Sciatic nerve (tissue), 2 donors: ENCODE measurements at places on chromosomes 2 and 18. TPM values are rescaled to one million over a fixed set of nuclear protein-coding genes. Genes with fewer than 3 reads are reported as not detected.

Gene G6PC2
- total RNA-seq = not detected

Gene UPP2
- total RNA-seq = not detected

Gene PEX13
- 22.6 TPM for total RNA-seq

Gene LYPD6B
- not detected for total RNA-seq

Gene DSG4
- total RNA-seq = not detected

Gene ITPRIPL1
- 2.8 TPM for total RNA-seq

Gene BCL2
- total RNA-seq = 47.3 TPM

GRCh38 chr2:232419245-232420072 is 12.8 kb downstream of the ALPG start:
- DNase-seq = peak; percentile 25

DNA sequence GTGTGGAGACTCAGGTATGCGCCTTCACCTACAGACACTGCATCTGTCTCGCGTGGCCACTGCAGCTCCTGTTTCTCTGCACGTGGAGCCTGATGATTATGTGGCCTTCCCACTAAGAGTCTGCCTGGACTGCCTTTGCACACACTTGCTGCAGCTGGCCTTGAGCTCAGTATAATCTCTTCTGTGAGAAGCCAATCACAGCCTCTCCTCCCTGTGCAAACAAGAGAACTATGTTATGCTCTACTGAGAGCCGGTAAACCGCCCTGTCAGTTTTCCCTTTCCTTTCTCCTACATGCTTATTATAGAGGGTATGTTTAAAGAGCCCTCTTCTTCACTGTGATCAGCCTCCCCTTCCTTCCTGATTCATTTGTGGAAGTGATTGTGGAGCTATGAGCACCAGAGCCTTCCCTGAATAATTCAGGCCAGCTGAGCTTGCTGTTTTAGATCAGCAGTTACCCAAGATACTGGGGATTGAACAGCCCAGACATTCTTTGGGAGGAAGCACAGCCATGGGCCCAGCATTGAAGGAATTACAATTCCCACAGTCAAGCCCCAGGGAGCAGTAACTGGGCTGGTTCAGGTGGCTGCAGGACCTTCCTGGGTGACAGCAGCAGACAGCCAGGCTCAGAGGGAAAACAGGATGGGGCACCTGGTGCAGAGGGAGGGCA is 3.7 kb upstream of the TGFA start:
- DNase-seq = no peak

DNA sequence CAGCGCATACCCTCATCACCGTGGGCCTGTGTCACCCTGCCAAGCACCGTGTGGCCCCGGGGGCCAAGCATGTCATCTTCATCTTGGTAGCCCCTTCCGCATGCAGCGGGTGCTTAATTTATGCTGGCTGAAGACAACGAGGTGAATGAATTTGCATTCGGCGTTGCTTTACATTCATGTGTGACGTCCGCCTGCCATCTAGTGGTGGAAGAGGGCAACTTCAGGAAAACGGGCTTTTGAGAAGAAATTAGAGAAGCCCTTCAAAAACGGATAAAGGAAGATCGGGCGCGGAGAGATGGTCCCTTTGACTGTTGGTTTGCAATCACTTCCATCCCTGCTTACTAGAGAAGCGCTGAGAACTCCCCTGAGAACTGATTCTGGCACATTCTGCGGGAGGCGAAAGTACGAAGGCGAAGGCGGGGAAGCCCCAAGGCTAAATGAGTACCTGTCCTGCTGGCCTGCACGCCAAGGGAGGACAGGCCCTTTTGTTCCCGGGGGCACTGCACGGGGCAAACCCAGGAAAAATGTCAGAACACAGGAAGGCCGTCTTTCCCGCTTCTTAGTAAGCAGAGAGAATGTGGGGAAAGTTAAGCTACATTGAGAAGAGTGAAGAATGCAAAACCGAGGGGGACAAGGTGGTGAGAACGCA is 145.9 kb downstream of the ZNF516 start:
- DNase-seq = peak; percentile 80

GRCh38 chr2:164905307-164905706 is 50.0 kb downstream of the SLC38A11 start:
- DNase-seq = no peak

DNA sequence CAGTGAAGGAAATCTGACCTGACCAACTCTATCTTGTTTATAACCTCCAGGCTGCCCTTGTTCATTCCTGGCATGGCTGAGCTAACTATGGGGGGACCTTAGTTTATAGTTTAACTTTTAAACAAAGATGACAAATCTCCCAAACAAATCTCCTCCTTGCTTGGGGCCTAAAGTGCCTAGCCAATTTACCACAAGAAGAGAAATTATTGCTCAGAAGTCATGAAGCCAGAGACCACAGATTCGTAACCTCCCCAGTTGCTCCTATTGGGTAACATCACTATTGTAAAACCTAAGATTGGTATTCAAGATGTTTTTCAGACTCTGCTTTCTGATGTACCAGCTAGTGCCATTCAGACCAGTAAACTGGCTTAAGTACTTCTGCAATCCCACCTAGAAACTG is 649.4 kb upstream of the SLC8A1 start:
- DNase-seq = no peak

GRCh38 chr2:170436077-170436943 is 258.4 kb downstream of the MYO3B start:
- DNase-seq = no peak

GRCh38 chr2:213537579-213537978 is 253.3 kb downstream of the SPAG16 start:
- no peak for DNase-seq

GRCh38 chr2:115285416-115285815 is 843.0 kb downstream of the DPP10 start:
- no peak for DNase-seq

DNA sequence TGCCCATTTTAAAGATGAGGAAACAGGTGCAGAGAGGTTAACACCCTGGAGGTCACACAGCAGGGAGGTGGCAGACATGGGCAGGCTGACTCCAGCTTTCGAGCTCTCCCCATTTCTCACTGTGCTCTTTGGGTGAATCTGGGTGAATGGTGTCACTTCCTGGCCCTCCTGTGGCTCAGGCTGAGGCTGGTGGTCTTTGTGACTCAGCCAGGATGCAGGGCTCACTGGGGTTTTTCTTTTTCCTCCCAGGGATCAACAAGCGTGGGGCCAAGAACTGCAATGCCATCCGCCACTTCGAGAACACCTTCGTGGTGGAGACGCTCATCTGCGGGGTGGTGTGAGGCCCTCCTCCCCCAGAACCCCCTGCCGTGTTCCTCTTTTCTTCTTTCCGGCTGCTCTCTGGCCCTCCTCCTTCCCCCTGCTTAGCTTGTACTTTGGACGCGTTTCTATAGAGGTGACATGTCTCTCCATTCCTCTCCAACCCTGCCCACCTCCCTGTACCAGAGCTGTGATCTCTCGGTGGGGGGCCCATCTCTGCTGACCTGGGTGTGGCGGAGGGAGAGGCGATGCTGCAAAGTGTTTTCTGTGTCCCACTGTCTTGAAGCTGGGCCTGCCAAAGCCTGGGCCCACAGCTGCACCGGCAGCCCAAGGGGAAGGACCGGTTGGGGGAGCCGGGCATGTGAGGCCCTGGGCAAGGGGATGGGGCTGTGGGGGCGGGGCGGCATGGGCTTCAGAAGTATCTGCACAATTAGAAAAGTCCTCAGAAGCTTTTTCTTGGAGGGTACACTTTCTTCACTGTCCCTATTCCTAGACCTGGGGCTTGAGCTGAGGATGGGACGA is 13.2 kb downstream of the ITM2C start:
- peak; percentile 55 for DNase-seq

DNA sequence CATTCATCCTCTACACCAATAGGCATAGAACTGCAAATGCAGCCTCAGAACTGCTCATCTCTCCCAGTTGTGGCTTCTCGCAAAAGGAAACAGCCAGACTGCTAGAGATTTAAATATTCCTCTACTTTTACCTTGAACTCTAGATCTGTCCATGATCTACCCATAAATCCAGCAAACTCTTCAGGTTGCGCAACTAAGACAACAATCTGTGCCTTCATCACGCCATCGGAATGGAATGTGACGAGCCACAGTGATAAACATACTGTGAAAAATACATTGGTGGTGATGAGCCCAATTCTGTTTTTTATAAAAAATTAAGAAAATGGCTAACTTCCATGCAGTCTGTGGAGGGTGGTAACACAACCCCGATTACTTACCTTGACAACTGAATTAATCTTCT is 626.7 kb downstream of the LRRTM4 start:
- DNase-seq = no peak

DNA sequence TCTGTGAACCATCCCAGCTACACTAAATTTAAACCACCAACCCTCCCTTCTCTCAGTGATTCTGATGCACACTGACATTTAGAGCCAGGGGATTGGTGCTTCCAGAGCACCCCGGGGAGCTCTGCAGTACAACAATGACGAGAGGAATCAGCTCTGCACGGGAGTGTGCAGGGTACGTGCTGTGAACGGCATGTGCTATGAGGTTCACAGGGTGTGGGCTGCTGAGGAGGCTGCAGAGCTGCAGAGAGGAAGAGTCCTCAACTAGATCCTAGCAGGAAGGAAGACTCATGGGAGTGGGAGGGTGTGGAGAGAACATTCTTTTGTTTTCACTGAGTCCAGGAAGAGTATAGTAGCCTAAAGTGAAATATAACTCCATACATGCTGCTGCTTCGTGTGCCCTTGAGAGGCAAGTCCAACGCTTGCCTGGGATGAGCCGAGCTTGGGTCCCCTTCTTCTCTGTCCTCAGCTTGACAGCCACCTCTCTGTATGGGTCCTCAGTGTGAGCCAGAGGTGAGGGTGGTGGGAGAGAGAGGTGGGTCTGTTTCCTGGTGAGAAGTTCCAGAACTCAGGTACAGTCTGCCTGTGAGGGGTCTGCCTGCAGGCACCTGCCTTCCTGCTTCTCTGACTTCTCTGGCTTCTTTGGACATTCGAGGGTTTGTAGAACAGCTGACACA is 118.8 kb downstream of the CTIF start:
- DNase-seq = no peak

DNA sequence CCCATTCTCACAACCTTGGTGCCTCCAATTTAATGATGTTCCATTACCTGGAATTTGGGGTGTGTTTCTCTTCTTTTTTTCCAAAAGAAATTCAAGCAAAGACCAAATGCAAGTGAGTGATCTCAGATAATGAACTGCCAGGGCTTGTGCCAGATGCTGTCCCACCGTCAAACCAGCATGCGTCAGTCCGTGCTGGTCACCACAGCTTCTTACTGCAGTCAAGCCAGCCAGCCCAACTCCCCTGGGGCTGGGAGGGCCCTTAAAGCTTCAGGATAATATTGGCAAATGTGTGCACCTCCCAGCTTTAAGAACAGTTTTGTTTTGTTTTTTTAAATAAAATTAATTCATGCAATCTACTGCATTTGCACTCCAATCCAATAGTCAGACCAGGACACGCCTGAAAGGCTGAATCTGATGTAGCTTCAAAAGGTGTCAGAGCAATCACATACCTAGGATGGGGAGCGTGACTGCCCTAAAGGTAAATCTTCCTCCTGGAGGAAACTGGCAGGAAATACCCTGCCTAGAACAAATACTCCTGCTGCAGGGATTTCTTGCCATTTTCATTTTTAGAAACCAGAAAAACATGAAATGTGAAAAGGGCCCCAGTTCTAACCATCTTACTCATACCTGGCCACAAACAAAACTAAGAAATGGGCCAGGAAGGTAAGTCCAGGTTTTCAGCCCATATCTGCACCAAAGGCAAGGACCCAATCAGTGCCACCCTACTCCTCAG is 26.8 kb upstream of the SP3 start:
- no peak for DNase-seq

GRCh38 chr18:10723496-10723895 is 197.7 kb downstream of the NAPG start:
- no peak for DNase-seq

DNA sequence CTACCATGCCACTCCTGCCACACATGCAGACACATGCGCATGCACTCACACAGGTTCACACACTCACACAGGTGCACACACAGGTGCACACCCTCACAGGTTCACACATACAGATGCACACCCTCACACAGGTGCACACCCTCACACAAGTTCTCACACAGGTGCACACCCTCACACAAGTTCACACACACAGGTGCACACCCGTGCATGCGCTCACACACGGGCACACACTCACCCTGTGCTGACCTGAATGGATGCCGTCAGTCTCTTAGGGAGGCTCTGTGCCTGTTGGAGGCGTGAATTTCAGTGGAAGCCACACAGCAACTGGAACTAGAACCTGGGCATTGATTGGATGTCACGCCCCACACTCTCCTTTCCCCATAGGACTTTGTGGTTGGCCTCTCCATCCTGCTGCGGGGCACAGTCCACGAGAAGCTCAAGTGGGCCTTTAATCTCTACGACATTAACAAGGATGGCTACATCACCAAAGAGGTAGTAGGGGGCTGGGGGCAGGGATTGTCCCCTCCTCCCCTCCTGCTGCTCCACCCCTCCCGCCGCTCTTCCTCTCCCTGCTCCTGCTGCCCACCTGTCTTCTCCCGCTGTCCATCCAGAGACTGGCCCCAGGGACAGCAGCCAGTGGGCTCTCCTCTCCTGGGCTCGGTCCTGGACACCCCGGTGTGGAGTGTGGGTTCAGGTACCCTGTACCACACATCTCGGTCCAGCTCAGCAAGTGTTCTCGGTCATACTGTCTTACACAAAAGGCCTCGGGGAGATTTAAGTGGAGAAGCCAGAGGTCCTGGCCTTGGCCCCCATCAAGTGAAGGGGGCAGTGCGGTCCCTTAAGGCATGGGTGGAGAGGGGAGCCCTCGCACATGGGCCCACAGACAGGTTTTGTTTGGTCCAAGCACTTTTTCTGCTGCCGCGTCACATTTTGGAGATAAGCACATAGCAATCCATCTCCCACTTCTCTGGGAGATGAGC is 21.0 kb upstream of the FAHD2A start:
- DNase-seq = no peak

GRCh38 chr2:112518807-112519206 is 23.5 kb upstream of the POLR1B start:
- no peak for DNase-seq

GRCh38 chr2:178732913-178733312 is 74.3 kb downstream of the TTN start:
- DNase-seq = no peak

GRCh38 chr2:70686577-70687460 is 81.2 kb downstream of the ADD2 start:
- peak; percentile 27 for DNase-seq

GRCh38 chr2:200258881-200259576 is 47.5 kb upstream of the SPATS2L start:
- no peak for DNase-seq

DNA sequence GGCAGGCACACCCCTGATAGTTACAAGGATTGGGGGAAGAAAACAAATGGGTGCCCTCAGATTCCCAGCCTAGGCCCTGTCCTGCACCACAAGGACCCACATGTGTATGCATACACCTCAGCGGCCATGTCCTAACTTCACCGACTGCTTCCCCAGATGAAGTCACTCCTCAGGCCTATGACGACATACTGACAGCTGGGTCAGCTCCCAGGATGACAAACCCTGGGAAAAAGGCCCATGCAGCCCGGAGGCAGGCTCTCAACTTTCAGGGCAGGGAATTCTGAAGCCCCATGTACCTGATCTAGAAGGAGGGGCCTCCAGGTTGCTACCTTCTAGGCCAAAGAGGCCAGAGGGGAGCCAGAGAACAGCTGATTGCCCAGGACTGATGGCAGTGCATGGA is 11.0 kb upstream of the PLEKHM3 start:
- DNase-seq = no peak
